ENCODE measurements at places on chromosomes 4 and X.

- DNase-seq, result no peak
These were observed 13.6 kb upstream of the BMP2K start for GRCh38 chr4:78762529-78762928.

- no peak for DNase-seq
These were observed 31.0 kb downstream of the NSG1 start for GRCh38 chr4:4417886-4418285.

DNA sequence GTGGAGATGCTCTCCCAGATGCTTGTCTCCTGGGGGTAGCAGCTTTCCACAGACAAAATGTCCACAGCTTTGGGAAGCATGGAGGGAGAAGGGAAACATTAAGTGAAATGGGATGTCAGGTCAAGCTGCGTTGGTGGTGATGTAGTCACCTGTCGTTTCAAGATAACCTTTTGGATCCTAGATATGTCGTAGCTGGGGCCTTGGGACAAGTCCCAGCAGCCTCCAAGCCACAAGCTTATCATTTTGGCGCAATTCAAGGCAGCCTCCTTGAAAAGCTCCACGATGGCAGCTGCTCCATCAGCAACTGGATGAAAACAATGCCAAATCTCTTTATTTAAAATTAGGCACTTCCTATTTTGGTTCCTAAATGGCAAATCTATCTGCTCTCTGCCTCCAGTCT lies 52.0 kb downstream of the RTL9 start:
- no peak for DNase-seq

DNA sequence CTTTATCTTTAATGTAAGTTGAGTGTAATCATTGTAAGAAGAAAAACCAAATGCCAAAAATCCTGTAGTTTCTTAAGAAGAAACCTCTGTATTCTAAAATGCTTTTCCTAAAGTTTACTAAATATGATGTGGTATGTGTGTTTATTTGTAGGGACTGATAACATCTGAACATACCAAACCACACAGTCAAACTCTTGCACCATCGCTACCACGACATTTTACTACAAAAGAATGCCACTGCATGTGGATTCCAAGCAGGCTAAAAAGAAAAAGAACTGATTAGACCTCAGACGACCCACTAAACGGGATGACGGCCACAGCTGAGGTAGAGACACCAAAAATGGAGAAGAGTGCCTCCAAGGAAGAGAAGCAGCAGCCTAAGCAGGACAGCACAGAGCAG lies 46.1 kb downstream of the LAS1L start:
- peak; percentile 35 for DNase-seq

DNA sequence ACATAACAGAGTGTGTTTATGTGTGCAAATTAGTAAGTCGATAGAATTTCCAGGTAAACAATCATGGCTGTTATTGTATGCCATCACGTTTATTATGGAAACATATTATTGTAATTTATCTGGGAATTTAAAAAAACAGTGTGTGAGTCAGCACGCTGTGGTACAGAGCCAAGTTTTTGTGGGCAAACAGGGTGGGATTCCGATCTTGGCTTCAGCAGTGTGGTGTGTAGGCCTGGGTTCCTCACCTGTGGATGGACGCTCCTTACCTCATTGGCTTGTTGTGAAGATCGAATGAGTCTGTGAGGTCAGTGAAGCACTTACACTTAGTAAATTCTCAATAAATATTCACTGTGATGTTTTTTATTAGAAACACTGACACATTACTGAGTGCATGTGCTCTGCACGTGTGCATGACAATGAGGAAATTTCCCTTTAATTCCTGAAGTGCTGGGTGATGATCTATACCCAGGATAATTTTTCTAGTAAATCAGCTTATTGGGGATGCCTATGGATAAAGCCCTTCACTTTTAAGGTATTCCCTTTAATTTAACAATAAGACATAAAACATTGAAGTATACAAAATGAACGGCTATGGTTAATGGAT lies 36.4 kb downstream of the SLIT2 start:
- no peak for DNase-seq

DNA sequence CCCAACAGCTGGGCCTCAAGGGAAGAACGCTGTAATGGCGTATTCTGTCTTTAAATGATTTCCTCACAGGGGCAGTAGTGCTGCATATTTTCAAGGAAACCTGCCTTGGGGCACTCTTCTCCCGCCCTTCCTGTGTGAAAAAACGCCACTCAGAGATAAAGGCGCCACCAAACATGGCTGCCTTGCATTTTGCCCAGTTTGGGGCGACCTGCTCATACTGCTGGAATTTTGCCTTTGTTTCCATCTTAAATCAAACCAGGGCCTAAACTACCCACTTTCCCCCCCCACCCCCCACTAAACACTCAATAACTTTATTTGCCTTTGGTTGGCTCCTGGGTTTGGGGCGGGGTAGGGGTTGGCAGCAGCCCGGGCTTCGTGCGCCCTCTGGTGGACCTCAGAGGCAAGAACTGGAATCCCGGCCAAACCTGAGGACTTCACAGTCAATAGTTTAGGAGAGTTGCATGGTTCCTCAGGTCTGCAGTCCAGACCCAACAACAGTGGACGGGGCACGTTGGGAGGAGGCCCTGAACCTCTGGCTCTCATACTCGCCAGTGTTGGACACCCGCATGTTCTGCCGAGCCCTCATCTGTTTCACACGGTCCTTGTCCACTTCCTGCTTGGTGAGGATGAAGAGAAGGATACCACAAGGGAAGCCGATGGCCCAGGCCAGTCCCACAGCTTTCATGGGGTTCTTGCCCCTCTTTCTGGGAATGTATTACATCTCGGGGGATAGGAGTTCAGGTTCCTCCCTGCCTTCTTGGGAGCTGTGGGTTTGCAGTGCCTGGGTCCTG lies 220.1 kb upstream of the STK26 start:
- peak; percentile 28 for DNase-seq

DNA sequence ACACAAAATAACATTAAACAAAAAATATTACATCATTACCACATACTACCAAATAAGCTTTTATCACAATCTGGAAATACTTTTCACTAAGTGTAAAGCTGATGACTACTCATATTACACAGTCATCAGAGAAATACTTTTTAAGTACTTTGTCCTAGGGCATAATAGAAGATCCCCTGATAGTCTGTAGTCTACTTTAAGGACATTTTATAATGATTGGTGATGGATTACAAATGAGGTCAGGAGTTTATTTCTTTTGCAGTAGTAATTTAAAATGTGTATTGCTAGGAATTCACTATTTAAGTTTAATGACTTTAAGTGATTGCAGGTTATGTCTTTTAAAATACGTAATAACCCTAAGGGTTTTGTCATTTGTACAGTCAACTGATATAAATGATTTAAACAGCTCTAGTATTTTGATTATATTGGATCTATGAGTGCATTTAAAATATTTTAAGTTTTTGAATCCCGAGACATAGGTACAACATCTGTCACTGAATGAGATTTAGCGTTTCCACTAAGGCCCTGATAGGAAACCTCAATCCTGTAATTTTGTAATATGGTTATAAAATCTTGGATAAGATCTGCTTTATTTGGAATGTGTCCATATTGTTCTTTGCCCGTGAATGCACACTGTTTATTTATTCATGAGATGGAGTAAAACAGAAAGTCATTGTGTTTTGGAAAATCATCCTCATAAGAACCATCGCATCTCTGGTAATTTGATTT lies 189.5 kb downstream of the ARAP2 start:
- DNase-seq, result no peak

GRCh38 chr4:152831416-152831815 lies 51.7 kb downstream of the ARFIP1 start:
- no peak for DNase-seq

GRCh38 chrX:21132686-21133393 lies 241.4 kb upstream of the CNKSR2 start:
- DNase-seq, result no peak

DNA sequence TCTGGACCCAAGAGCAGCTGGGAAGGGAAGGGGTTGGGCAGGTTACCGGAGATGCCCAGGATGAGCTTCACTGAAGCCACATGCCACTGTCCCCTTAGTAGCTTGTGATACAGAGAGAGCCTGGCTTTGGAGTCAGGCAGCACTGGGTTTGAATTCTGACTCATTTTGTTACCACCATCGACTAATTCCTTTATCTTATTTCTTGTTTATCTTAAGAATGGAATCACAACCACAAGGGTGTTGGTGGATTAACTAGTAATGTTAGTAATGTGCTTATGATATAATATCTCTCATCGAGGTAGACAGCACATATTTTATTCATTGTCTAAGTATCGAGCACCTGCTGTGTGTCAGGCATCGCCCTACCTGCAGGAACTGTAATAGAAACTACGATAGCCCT lies 17.7 kb upstream of the STX18 start:
- DNase-seq, result no peak

DNA sequence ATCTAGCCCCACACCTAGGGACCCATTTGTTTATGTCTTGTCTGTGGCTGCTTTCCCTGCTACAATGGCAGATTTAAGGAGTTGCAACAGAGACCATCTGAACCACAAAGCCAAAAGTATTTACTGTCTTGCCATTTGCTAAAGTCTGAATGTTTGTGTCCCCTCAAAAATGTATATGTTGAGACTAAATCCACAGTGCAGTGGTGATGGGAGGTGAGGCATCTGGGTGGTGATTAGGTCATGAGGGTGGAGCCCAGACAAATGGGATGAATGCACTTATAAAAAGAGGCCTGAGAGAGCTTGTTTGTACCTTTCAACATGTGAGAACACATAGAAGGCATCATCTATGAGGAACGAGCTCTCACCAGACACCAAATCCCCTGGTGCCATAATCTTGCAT lies 137.3 kb downstream of the TMEM144 start:
- no peak for DNase-seq

- DNase-seq, result no peak
These were observed 133.0 kb downstream of the MAD2L1 start for GRCh38 chr4:119933606-119934005.

DNA sequence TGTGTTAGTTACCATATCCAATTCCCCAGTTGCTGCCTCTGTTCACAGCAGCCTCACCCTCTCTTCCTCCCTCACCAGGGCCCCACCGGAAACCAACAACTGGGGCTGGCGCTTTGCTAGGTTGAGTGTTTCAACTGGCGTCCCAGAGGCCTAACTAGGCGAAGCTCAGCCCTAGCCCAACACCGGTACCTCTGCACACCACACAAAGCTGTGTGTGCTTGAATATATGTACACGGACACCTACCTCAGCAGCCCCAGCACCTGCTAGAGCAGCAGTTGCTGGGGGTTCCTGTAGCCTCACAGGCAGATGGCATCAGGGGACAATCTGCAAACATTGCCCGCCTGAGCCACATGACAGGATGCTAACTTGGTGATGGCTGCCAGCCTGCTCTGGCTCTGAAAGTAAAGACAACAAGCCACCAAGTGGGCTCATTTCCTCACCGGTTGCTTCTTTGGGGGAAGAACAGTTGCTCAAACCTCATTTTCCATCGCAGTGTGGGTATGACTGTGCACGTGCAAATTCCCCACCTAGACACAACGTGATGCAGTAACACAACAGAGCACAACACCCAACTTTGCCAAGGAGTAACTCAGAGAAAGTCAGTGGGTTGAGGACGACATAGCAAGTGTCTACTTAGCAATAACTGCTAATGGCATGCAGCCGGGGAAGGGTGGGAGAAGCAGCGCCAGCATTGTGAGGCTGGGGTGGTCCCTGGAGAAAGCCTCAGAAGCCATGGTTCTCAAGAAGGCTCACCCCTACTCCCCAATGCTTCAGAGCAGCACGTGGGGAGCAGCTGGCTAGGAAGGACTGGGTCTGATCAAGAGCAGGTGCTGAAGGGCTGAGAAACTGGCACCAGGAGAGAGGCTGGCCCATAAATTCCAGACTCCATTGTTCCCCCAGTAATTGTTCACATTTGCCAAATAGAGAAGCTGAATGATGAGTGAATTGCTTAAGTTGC lies 139.5 kb downstream of the SH3KBP1 start:
- DNase-seq, result no peak

DNA sequence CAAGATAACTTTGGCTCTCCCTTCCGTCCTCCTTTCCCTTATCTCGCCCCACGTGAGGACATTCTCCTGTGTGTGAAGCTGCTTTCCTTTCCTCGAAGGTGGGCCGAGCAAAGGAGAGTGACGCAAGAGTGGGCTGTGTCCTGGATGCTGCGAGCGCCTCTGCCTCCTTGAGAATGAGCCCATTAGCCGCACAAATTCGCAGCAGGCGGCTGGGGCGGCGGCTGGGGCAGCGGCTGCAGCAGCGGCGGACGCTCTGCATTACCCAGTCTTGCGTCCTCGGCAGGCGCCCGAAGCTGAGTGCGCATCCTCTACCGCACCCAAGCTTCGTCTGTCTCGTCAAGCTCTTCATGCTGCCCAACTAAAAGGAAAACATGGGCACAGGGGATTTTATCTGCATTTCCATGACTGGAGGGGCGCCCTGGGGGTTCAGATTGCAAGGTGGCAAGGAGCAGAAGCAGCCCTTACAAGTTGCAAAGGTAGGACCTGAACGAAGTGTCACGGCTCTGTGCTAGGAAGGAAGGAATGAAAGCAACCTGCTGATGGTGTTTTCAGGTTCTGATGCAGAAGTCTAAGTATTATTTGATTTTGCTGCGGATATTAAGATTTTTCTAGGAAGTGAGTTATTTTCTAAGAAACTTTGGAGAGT lies at the start of gene SYNPO2:
Gene SYNPO2 (plus strand): TSS at position 189 of the 646 bp plus-strand sequence. CDS start 183 bp downstream, at position 372.
- peak; percentile 91 for DNase-seq

- DNase-seq, result no peak
These were observed 281.3 kb downstream of the FRMPD4 start for GRCh38 chrX:12419591-12419990.

GRCh38 chr4:56971383-56971782 lies 6.0 kb downstream of the NOA1 start:
- no peak for DNase-seq

DNA sequence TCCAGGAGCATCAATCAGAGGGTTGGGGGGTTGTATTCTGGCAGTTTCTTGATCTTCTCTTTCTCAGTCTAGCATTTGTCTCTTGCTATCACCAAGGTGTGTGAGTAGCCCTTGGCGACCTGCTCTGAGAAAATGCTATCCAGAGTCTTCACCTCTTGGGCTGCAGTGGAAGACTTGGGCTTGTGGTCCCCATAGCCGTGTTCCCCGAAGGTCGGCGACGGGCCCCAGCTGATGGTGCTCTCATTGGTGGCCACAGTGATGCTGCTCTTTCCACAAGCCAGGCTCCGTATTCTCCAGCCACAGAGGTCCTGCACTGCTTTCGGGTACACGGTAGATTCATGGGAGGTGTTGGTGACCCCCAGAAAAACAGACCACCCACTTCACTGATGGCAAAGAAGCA lies 25.9 kb upstream of the ETNPPL start:
- no peak for DNase-seq

GRCh38 chr4:57139783-57140182 lies 29.6 kb upstream of the IGFBP7 start:
- DNase-seq, result no peak
